ENCODE measurements at places on chromosomes 16 and 17.

DNA sequence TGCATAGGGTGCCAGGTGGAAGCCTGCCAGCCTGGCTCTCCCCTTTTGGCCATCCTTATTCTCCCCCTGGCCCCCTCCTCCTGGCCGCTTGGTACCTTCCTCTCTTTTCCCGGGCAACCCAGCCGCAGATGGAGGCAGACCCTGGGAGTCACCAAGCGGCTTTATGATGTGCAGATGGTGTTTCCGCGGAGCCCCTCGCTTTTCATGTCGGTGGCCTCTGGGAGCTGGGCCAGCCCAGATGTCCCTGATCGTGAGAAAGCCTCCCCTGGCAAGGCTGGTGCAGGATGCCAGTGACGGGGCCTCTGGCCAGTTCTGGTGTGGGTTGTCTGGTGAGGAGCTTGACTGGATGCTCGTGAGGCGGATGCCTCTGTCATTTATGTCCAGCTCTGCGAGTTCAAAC, 18.0 kb upstream of the BRD7 start:
- DNase-seq: no peak

DNA sequence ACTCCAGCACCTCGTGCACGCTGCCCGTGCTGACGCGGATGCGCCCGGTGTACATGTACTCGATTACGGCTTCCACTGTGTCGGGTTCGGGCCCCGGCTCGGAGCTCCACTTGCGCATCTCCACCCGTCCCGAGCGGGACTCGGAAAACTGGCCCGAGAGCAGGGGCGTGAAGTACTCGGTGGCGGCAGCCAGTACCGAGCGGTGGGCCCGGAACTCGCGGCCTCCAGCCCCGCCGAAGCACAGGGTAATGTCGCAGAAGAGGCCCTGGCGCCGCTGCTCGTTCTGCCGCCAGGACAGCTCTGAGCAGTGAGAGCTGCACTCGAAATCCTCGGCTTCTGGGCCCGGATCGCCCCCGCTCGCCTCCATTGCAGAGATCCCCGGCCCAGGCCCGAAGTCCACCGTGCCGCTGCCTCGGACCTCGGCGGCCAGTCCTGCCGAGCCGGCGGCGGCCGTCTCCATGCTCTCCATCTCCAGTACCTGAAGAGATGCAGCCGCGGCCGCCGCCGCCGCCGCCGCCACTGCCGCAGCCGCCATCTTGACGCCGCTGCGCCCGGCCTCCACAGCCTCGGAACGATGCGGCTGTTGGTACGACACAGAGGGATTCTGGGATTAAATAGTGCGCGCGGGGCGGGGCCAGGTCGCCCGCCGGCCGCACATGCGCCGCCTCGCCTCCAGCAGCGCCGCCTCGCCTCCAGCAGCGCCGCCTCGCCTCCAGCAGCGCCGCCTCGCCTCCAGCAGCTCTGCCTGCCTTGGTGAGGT, at the start of gene KLHL11:
KLHL11 (minus strand) TSS at position 588 of the 760 bp plus-strand sequence; CDS start at position 535, 53 bp downstream.
- peak; percentile 73 for DNase-seq

DNA sequence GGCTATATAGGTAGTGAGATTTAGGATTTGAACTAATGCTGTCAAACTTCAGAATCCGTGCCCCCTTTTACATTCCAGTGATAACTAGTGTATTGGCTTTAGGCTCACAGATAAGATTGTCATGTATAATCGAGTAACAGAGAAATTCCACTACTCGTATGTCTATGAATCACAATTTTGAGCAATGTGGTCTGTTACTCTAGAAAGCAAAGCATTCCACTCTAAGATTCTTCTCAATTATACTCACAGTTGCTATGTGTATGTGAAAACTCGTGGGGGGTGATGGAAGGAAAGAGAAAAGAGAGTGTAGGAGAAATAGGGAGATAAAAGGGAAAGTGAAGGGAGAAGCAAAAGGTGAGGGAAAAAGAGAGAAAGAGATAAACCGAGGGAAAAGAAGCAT, 1175.1 kb upstream of the GOT2 start:
- DNase-seq: no peak

DNA sequence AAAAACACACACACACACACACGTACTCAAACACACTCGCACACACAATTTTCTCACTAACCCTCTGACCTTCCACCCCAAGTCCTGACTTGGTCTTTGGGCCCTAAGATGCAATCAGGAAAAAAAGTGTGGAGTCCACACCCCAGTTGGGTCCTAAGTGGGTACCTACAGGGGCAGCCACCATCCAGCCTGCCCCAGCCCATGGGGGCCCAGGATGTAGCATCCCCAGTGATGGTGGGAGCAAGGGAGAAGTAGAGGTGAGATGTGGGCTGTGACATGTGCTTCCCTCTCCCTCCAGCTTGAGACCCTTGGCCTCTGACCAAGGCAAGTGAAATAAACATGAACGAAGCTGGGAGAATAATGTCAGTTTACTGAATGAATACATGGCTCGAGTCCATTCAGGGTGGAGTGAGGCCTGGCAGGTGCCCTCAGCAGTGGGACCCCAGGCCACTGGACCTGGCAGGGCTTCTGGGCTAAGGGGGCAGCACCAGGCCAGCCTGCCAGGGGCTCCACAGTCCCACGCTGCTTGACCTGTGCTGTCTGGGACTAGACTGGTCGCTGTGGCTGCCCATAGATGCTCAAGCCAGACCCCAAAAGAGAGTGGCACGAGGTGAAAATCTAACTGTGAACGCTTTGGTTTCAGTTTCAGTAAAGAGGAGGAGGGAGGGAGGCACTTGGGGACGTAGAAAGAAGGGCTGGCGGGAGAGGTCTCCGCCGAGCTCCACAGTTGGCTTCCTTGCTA, 73.7 kb downstream of the MRC2 start:
- DNase-seq: no peak

GRCh38 chr17:42564815-42565522, 1.9 kb upstream of the MLX start:
- DNase-seq: no peak

- DNase-seq: no peak
Observed at GRCh38 chr17:70527364-70527888, 358.1 kb downstream of the KCNJ2 start.

All from activated naive CD4-positive, alpha-beta T cell (primary cell).